ENCODE measurements at places on chromosomes 4 and X.
A peak's percentile ranks its signal among the peaks of the same experiment; 100 is the strongest.

DNA sequence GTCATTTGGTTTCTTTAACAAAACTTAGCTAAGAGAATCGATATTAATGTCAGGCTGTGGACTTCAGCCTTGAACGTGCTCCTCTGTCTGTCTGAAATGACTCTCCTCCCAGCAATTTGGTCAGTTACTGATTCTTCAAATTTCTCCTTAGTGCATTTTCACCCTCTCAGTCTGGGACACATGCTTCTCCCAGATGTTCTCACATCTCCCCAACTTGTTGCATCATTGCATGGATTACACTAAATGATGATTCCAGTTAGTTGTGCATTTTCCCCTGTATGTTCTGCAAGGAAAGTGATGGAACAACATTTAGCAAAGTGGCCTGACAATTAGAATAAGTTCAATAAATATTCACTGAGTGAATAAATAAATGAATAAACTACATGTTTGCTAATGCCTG is 94.4 kb downstream of the NLGN4X start:
- DNase-seq: no peak

- no peak for DNase-seq
Observed at GRCh38 chr4:113687067-113687718, 74.3 kb downstream of the CAMK2D start.

DNA sequence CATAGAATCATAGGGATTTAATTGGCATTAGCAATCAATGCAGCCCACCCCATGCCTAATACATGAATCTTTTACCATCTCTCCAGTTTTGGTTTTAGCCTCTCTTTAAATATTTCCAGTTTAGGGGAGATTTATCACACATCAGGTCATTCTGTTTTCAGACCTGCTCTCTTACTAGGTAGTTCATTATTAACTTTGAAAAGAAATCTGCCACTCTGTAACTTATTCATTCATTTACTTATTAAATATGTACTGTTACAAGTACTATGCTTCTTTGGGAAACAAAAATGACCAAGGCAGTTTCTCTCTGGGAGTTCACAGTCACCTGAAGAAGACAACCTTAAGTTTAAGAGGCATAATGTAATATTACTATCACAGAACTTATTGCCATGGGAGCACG is 62.1 kb downstream of the USO1 start:
- no peak for DNase-seq

DNA sequence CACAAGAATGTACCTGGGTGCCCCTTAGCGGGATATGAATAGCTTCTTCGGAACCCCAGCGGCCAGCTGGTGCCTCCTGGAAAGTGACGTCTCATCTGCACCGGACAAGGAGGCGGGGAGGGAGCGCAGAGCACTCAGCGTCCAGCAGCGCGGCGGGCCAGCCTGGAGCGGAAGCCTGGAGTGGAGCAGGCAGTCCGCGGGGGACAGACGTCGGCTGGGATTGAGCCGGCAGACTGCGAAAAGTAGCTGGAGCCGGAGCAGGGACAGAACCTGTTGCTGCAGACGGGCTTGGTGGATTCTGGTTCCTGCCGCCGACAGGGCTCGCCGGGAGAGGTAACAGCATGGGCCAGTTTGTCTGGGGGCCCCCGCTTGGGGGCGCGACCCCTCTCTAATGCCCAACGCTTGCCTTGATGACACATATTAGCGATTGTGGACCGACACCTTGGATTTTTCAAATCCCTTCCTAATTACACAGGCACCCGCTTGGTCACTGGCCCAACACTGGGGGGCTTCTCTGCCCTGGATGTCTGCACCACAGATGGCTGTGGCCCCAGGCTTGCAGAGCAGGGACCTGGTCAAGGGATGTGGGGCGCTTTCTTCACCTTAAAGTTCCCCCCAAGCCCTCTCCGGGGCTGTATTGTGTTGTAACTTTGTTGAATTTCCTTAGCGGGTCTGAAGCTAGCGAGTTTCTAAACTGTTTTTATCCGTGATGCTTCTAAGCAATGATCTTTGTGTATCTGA is at the start of gene NPFFR2:
TSS of gene NPFFR2 (plus strand) at position 133 of the 741 bp plus-strand sequence. CDS start 96,592 bp downstream, outside the sequence.
- DNase-seq: no peak

DNA sequence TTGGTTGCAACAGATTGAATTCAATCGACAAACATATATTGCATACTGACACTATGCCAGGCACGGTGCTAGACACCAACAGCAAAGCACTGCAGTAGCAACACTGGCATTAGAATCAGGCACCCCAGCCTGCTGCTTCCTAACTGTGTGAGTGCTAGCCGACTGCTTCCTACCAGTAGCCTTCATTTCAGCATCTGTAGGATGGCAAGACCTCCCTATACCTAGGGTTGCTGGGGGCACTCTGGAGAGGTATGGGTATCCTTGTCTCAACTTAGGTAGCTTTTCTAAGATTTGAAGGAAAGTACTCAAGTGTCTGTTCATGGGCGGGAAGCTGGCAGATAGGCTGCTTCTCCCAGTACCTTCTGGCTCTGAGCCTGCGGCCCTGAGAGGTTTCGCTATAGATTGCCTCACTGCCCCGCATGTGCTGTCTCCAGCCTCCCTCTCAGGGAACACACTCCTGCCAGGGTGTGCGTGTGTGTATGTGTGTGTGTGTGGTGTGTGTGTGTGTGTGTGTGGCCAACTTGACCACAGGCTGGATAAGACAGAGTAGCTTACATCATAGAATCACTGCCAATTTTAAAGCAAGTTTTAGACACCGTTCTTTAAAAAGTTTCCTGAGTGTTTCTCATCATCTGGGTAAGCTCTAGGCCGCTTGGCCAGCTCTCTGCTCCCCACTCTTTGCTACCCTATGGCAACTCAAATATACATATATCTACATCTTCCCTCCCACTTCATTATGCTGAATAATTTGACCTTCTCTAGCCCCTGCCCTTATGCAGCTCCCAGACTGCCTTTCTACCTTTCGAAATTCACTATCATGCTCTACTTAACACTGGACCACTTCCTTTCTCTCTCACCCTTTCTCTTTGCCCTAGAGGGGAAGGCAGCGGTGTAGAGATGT is 97.0 kb upstream of the PJA1 start:
- DNase-seq: no peak

- DNase-seq: no peak
Observed at GRCh38 chrX:74911494-74911893, 13.8 kb downstream of the NEXMIF start.

- DNase-seq: no peak
Observed at GRCh38 chr4:58935332-58935731, 1825.1 kb upstream of the IGFBP7 start.

DNA sequence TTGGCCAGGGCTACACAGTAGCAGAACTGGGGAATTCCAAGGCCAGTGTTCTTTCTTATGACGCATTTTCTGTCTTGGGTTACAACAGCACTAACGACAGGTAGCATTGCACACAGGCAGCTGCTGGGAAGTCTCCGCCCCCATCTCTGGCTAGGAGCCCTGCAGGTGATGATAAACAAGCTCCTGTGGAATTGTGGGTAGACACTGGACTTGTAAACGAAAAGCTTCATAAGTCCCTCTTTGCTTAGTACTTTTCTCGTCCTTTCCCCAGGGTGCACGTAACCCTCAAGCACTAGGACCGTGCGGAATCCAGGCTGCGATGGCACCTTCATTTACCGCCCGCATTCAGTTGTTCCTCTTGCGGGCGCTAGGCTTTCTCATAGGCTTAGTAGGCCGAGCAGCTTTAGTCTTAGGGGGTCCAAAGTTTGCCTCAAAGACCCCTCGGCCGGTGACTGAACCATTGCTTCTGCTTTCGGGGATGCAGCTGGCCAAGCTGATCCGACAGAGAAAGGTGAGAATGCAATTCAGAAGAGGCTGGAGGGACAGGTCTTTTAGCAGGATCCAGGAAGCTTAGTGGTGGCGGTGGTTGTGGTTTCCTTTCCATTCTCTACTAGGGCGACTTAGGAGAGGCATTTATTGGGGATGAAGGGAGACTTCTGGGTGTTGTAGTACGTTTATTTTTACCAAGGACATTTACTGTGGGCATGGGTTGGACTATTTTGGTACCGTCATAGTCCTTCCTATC is at the start of gene FAAH2:
TSS of gene FAAH2 (plus strand) at position 200 of the 745 bp plus-strand sequence. CDS start at position 320, 120 bp downstream.
- DNase-seq: peak; percentile 19
